Peyer's patch (tissue), 4 donors: ENCODE measurements at places on chromosomes 1 and 21.
A peak's percentile ranks its signal among the peaks of the same experiment; 100 is the strongest.

DNA sequence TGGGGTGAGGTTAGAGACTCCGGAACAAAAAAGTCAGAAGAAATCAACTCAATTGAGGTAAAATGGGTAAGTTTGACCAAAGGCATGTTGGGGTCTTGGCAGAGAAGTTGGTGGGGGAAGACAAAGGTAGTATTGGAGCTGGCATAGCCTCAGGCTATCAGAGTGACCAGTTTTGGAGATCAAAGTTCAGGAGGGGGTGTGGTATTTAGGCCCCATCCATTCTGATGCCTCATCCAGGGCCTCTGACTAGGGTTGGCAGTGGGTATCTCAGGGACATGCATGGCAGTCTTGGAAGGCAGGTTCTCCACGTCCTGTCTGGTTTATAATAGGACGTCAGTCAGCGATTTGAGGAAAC lies 73.2 kb upstream of the TRABD2B start:
- DNase-seq, result no peak

- peak; percentile 68 for DNase-seq
Measured at GRCh38 chr1:24203404-24203803, 16.3 kb upstream of the IFNLR1 start.

DNA sequence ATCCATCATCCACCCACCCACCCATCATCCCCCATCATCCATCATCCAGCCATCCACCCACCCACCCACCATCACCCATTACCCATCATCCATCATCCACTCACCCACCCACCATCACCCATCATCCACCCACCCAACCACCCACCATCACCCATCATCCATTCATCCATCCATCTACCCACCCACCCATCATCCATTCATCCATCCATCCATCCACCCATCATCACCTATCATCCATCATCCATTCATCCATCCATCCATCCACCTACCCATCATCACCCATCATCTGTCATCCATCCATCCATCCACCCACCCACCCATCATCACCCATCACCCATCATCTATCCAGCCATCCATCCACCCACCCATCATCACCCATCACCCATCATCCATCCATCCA lies 81.5 kb downstream of the ADARB1 start:
- DNase-seq, result no peak

DNA sequence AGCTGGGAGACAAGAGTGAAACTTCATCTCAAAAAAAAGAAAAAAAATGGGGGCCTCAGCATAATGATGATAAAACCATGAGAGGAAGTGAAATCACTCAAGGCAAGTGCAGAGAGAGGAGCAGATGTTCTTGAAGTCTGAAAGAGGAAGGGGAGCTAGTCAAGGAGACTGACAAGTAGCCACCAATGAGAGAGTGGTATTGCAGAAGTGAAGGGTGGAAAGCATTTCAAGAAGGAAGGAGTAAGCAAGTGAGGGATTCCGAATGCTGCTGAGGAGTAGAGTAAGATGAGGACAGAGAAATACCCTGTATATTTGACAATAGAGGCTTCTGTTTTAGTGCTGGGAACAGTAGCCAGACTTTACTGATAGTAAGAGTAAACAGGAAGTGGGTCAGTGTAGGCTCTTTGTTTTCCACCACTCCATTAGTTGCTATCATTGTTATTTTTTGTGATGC lies 2.9 kb downstream of the TATDN3 start:
- DNase-seq, result no peak

DNA sequence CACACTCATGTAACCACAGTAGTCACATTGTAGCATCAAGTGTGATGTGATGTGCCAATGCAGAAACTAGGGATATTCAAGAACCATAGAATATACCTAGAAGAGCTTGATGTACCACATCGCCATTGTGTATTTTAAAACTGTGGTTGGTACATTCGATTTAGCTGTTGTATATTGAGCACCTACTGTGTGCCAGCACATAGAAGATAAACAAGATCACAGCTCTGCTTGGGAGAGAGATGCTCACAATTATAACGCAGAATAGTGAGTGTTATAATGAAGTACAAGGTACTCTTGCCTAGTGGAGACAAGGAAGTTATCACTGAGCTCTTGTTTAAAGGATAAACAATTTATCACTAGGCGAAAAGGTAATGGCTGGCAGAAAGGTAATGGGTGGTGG lies 4.7 kb downstream of the BTF3L4 start:
- no peak for DNase-seq

DNA sequence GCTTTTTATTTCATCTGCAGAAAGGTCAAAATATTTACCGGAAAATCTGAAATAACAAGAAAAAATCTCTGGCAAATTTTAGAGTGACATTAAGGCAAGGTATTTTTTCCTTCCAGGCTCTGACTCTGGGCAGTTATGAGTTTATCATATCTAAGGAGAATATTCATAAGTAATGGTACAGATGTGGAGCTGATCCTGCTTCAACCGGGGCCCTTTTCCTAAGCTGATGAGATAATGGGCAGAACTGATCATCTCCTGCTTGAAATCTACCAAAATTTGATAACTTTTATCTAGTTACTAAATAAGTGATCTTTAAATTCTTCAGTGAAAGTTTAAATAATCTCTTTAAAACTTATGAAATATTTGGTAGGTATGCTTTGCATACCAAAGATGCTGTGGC lies 211.6 kb downstream of the COL11A1 start:
- no peak for DNase-seq

- DNase-seq, result peak; percentile 25
Measured at GRCh38 chr1:156245451-156246232, 2.2 kb downstream of the PAQR6 start.

GRCh38 chr1:43731867-43732531 lies 24.7 kb downstream of the ST3GAL3 start:
- no peak for DNase-seq

DNA sequence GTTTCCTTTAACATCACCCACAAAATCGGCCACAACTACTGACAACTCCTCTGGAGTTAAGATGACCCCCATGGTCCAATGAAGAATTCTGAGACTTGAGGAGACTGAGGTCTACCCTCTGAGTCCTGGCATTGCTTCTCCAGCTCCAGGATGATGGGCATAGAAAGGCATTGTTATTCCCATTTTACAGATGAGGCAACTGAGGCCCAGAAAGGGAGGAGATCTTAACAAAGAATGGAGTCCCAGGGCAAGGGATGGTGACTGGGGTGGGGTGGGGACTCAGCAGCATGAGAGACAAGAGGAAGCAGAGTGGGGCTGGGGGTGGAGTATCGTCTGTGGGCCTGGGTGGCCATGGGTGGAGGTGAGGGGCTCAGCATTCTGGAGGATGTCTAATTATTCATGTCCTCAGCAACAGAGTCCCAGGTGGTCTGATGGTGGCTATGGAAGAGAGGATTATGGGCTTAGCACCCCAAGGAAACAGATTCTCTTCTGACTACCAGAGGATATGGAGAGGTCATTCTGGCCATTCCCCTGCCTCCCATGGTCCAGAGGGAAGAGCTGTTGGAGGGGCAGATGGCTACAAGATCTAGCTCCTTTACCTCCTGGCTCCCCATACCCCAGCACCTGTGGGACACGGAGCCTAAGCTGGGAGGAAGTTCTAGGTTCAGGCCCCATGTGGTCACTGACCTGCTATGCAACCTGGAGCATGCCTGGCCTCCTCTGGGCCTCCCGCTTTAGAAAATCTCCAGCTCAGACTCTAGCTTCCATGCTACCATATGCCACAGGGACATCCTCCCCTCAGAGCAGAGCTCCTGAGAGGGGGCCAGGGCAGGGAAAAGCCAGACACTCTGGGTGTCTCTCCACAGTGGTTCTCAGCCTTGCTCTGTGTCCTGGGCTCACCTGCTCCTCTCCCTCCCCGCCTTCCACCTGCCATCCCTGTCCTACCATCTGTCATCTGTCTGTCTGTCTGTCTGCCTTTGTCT lies 37.4 kb upstream of the DMBX1 start:
- no peak for DNase-seq
